Fibroblast of skin of scalp (primary cell): ENCODE measurements at places on chromosomes 7 and 10.

DNA sequence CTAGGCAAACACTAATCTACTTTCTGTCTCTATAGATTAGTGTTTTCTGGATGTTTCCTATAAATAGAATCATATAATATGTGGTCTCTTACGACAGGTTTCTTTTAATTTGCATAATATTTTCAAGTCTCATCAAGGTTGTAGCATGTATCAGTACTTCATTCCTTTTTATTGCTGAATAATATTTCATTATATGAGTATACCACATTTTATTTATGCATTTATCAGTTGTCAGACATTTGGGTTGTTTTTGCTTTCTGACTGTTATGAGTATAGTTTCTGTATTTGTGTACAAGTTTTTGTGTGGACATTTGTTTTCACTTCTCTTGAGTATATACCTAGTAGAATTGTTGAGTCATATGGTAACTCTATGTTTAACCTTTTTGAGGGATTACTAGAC lies 48.2 kb downstream of the SHOC2 start:
- DNase-seq, result no peak

DNA sequence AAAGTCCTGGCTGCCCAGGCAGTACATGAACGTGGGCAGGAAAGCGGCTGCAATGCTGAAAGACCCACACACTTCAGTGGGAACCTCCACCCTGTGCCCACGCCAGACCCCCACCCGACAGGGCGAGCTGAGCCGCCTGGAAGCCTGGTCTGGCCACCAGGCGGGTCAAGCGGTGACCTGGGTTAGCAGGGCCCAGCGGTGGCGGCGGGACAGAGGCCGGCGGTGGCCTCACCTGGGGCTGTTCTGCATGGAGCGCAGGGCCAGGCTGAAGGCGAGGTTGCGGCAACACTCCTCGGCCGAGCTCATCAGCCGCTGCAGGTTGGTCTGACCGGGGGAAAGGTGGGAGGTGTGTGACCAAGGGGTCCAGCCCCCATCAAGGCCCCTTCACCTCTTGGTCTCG lies 11.6 kb upstream of the MICALL2 start:
- no peak for DNase-seq

- no peak for DNase-seq
Observed at GRCh38 chr10:42646687-42647640, 8.6 kb upstream of the ZNF33B start.

GRCh38 chr10:124045276-124045675 lies 48.1 kb downstream of the CHST15 start:
- DNase-seq, result no peak

GRCh38 chr7:27519793-27520469 lies 142.8 kb downstream of the HIBADH start:
- no peak for DNase-seq

DNA sequence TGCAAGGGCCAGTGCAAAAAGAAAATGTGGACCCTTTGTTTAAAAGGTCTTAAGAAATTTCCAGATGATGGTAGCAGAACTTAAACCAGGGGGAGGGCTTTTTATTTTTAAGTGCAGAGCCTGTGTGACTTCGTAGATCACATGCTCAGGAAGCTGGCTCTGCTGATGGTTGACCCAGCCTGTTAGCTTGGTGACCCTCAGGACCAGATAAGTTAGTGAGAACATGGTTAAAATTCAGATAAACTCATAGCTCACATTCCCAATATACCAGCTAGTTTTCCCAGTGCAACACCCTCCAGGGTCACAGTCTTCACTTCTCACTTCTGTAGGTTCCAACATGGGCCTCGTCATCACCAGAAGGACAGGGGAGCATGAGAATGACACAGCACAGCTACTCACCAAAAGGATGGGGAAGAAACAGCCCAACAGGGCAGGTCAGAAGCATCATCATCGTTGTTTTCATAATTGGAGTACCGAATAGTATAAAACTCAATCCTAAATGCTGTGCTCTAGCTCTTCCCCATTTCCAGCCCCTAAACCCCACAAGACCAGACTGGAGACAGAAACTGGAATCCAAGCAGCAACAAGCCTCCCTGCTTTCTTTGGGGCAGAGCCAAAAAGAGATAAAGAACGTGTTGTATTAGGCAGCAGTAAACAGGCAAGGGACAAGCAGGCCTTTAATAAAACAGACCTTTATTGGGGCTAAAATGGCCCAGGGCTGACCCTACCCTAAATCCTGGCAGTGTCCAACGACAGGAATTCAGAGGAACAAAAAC lies 102.2 kb upstream of the ANKRD1 start:
- peak; percentile 45 for DNase-seq

DNA sequence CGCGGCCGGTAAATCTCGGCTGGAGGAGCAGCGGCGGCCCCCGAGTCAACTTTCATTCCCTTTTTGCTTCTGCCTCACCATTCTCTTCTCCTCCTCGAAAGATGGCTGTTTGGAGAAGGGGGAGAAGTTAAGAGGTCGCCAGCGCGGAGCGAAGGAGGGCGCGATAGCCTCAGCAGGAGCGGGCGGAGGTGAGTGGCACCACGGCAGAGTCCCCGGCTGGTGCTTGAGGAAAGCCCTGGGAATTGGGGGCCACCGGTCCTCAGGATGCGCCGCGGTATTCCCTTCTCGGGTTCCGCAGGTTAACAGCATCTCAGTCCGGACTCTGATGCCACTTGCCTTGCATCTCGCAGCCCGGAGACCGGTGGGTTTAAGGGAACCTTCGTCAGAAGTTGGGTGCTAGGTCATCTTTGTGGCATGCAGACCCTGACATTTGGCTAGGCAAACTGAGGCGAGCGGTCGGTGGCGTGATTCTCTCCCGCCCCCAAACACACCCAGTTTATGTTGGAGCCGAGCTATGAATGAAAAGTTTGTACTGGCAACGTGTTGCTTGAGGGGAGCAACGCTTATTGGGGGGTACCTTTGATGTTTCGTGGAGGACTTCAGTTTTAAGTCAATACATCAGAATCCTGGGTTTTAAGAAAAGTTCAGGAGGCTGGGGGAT lies 59.5 kb upstream of the PRPS1L1 start:
- DNase-seq, result no peak

GRCh38 chr7:22676385-22676784 lies 50.6 kb upstream of the IL6 start:
- no peak for DNase-seq

GRCh38 chr7:135184254-135184841 lies 13.8 kb upstream of the CYREN start:
- DNase-seq, result no peak

DNA sequence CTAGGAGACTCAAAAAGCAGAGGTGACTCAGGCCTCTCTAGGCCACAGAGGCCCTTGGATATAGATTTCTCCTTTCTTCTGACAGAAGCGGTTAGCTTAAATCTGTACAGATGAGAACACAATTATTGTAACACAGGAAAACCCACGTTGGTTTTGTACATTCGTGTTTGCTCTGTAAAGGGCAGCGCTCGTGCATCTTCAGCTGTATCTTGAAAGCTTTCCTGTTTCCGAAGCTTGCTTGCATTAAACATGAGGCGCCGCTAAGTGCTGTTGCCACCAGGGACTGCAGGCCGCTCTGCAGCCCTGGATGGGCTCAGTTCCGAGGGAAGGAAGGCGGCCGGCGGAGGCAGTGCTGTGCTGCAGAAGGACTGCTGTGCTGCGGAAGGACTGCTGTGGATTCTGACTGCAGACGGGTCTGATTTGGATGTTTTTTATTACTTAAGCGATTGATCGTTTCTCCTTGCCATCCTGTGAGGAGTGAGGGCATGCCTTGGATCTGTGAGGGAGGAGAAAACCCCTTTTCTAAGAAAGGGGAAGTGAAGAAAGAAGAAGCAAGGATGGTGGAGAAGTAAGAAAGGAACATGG lies 53.3 kb downstream of the FHIP2A start:
- peak; percentile 66 for DNase-seq

DNA sequence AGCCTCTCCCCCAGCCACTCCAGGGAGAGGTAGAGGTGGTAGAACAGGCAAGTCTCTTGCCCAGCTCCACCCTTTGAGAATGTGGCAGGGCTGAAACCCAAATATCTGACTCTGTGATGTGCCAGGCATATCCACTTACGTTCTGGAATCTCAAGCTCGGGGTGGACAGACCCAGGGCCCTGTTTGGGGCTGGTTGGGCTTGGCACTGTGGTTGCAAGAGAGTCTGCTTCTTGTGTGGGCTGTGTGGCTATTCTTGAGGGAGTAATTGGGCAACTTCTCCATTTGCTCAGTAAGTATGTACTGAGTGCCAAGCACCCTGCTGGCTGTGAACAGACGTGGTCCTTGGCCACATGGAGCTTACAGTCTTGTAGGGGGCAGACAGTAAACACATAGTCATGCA lies 4.7 kb downstream of the UBTD1 start:
- peak; percentile 21 for DNase-seq

GRCh38 chr10:112957640-112958092 lies 7.6 kb downstream of the TCF7L2 start:
- peak; percentile 14 for DNase-seq

- no peak for DNase-seq
Observed at GRCh38 chr7:144659211-144659610, 176.6 kb downstream of the TPK1 start.

- no peak for DNase-seq
Observed at GRCh38 chr10:119535837-119536507, 6.5 kb downstream of the RGS10 start.

- no peak for DNase-seq
Observed at GRCh38 chr7:114209968-114210367, 204.6 kb upstream of the FOXP2 start.

DNA sequence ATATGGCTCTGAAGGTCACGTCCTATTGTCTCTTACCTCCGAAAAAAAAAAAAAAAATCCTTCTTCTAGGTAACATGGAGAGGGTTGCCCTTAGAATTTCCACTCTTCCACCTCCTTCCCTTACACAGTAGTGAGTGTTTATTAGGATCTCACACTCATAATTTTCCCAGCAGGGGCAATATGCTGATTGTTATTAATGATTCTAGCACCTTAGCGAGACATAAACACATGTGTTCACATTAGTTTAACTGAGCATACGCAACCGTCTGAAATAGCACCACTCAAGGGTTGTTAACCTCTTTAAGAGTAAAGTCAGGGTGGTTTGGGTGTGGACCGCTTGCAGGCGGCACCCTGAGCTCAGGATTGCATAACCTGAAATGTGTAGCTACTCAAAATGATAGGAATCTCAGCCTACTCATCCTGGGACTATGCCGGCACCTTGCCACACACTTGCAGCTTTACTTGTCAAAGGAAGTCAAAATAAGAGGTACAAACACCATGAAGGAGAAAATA lies 52.2 kb downstream of the CPEB3 start:
- DNase-seq, result no peak

- DNase-seq, result peak; percentile 2
Observed at GRCh38 chr7:54664235-54665228, 94.5 kb downstream of the SEC61G start.

GRCh38 chr7:99944497-99945070 lies 15.2 kb upstream of the GJC3 start:
- no peak for DNase-seq

DNA sequence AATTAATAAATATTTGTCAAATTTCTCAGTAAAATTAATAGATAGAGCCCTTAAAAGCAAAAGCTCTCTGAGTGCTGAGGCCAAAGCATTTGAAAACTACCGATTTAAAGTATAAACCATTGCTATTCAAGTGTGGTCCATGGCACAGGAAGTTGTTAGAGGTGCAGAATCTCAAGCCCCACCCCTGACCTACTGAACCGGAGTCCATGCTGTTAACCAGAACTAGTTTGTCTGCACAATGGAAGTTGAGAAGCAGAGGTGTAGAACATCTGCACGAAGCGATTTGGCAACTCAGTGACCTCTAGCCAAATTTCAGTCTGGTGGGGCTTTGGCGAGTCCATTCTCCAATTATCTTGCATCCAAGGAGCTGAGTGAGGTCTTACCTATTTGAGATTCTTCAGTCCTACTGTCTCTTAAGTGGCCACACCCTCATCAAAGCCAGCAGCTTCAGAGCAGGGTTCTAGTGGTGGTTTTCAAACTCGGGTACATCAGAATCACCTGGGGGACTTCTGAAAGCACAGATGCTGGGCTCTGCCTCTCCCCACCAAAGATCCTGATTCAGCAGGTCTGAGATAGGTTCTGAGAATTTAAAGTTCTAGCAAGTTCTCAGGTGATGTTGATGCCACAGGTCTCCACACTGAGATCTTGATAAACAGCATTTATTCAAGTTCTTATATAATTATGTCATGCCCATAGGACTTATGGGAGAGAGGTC lies 96.8 kb upstream of the SAMD8 start:
- no peak for DNase-seq

- DNase-seq, result no peak
Observed at GRCh38 chr10:111944331-111944730, 239.2 kb downstream of the GPAM start.

DNA sequence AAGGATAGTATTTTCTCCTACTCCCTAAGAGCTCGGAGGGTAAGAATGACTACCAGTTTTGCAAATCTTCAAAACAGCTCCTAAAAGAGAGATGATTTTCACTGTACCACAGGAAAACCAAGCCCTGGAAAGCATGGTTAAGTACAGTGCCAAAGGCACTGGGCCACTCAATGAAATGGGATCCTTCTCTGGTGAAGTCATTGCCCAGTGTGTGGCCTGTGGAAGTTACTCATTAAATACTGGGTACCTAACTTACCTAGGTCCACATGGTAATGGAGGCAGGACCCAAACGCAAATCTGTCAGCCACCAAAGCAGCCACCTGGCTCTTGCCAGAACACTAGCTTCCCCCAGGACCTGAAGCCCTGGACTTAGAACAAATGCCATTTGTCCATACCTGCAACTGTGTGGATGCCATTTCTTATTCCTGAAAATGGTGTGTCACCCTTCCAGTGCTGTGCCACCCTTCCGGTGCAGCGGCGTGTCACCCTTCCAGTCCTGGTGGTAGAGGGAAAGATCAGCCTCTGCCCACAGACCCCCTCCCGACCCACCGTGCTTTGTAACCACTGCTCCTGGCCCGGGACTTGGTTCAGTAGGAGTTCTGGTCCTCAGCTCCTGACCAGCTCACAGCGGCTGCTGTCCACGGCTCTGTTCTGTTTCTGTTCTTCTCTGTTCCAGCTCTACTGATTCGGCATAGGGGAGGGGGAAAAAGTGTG lies 659.2 kb downstream of the SDK1 start:
- no peak for DNase-seq
